ENCODE measurements at places on chromosomes 1 and 21.

DNA sequence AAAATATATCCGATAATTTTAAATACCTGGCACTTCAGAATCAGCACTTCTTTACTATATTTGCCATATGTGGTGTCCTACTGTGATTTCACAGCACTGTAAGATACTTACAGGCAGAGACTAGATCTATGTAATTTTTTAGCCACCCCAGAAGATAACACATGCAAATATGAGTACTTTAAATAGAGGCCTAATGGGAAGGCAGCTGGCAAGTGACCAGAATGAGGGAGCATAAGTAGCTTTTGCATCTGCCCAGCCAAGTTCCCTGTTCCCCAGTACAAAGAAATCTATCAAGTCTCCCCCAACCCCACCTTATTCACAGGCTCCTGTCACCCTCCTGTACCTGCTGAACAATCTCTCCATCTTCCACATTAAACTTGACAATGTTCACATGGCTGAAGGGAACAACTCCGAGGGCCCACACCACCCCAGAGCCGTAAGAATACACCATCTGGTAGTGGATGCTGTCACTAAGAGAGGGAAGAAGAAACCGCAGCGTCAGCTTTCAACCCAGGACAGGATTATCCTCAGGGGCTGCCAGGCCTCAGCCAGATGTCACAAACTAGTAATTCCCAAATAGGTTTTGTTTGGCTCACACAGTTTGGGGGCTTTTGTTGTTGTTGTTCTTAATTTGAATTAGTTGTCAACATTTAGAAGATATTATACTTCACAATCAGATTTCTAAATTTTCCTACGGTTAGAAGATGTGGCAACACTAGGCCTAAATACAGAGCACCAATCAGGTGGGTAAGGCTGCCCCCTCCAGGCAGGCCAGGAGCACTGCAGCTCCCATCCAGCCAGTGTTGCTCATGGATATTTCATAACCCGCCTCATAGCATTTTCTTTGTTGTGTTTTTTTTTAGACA is 10.4 kb downstream of the EMC1 start:
- peak; percentile 85 for DNase-seq

GRCh38 chr1:204503913-204504519 is 9.4 kb upstream of the PIK3C2B start:
- no peak for DNase-seq

- DNase-seq, result peak; percentile 98
Measured at GRCh38 chr1:33180911-33181890, 642 bp downstream of the TRIM62 start.

GRCh38 chr1:25182629-25183028 is 49.7 kb downstream of the SYF2 start:
- DNase-seq, result no peak

GRCh38 chr1:185803241-185803640 is 69.0 kb downstream of the HMCN1 start:
- DNase-seq, result no peak

- no peak for DNase-seq
Measured at GRCh38 chr1:88298506-88298905, 385.6 kb upstream of the PKN2 start.

DNA sequence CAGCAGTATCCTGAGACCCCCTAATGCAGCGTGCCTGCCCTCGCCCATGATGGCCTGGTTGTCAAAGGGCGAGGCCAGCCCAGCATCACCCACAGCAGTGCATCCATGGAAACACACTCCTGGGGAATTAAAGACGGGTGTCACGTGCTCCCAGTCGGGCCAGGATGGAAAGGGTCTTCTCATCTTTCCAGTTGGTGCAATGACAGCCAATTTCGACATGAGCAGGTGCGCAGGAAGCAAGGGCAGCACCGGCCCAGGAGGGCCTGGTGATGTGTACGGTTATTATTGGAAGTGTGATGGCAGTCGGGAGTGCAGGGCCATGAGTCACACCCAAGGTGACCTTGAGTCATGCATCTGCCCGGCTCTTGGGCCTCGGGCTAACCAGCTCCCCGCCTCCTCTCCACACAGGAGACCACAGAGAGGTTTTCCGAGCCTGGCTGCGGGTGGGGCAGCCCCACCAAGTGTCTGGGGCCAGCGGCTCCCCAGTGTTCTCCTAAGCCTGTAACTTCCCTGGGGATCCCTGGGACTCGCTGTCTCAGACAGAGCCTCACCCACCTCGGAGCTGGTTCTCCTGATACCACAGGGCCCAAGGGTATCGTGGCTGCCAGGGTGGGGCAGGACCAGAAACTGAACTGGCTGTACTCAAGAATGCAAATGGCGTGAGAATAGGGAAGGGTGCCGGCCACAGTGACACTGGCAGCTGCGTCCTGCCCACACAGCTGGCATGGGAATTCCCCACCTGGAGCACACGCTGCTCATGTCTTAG is 119.8 kb downstream of the SIK1 start:
- peak; percentile 48 for DNase-seq

Data from germinal center (tissue), 1 donor.